ENCODE measurements at places on chromosomes 2 and 18. TPM values are rescaled to one million over a fixed set of nuclear protein-coding genes. Genes with fewer than 3 reads are reported as not detected.

KCNJ13 gene
- total RNA-seq: not detected

PLGLB2 gene
- total RNA-seq: 1.3 TPM

C2orf15 gene
- total RNA-seq: not detected

SH3BP4 gene
- total RNA-seq: 27.0 TPM

GRCh38 chr2:171095014-171095582 lies 65.6 kb downstream of the TLK1 start:
- no peak for DNase-seq

DNA sequence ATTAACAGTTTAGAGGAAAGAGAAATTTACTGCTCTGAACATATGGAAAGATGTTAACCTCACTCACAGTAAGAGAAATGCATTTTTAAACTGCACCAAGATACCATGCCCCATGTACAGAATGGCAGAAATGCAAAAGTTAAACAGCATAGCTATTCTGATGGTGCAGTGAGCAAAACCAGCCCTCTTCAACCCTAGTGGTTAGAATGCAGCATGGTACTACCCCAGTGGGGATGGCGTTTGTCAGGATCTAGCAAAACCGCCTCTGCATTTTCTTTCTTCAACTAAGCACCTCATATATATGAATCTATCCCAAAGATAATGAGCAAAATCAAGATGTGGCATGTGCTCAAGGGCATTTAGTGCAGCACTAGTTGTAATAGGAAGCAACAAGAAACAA lies 98.0 kb downstream of the MGAT5 start:
- DNase-seq: no peak

DNA sequence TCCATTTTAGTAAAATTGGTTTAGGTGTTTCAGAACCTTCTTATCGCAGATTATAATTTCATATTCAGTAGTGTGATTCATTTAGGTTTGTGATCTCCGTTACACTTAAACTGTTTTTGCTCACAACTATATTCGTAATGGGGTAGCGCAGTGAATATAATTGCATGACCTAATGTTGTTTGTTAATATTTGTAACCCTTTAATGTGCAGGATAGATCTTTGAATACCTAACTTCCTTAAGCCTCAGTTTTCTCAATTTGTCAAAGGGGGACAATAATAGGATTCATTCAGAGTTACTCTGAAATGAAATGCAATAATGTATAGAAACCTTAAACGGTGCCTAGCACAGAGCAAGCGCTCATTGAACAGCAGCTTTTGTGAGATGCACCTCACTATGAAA lies 558 bp upstream of the ZDBF2 start:
- DNase-seq: no peak

- DNase-seq: no peak
Observed at GRCh38 chr2:6372317-6372901, 493.3 kb downstream of the CMPK2 start.

DNA sequence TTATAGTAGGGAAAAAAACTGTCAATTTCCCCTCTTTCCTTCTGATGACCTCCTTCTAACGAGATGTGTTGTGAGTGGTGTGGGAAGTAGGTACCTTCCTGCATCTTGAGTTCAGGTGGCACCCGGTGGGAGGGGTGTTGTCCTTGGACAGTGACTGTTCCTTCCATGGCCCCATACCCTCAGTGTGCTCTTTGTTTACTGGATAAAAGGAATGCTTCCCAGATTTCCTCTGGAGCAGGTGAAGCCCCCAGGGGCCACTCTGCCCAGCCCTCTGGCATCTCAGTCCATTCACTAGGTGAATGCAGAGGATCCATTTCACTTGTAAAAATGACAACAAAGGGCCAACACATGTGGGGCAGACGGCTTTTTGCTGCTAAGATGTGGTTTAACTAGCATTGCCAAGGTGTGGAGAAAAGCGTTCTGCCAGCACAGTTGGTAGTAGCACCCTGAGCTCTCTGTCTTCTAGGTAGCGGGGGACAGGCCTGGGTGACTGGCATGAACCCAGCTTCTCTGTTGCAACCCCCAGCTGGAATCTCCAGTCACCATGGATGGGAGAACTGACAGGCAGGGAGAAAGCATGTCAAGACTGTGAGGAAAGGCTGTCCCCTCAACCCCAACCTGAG lies 6.9 kb downstream of the GDF7 start:
- DNase-seq: no peak

DNA sequence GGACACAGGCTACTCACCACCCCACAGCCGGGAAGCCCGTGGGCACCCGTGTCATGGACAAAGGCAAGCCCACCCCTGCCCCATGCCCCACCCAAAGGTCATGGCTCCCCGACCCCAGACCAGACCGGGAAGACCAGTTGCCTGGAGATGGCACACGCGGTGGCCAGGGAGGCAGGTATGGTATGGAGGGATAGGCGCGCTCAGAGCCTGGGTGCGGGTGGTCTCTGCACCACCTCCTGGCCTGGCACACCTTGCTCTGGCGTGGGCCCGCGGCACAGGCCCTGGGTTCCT lies 51.2 kb downstream of the BIN1 start:
- DNase-seq: no peak

DNA sequence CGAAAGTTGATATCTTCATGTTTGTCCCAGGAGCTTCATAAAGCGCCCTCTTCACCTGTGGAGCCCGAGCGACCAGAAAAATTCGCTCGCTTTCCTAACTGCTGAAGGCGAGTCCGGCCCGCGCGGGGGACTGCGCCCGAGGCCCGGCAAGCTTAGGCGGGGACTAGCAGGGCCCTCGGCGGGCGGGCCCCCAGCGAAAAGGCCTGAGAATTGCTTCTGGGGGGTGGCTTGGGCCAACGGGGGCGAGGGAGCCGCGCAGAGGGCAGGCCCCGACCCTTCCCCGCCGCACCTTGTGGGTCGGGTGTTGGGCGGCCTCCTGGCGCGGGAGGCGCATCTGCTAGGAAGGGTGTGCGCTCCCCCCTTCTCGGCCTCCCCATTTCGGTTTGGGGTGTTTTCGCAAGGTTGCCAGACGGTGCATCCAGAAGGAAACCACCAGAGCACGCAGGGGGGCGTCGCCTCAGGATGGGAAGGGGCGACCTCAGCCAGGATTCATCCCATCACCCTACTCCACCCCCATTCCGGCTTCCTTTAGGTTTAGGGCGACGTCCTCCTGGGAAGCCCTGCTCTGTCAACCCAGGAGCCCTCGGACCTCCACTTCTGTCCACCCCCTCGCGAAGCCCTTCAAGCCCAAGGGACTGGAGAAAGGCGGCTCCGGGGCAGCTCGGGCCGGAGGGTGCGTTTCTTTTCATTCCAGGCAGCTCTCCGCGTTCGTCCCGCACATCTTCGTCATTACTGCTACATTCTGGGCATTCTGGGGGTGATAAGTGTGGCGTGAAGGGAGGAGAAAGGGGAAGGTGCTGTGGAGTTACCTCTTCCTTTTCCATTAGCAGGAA lies 9.1 kb downstream of the SP9 start:
- DNase-seq: no peak

- DNase-seq: no peak
Observed at GRCh38 chr2:151374436-151374835, 17.0 kb downstream of the TNFAIP6 start.

GRCh38 chr2:96336104-96336775 lies 674 bp downstream of the NCAPH start:
- no peak for DNase-seq

All from left cardiac atrium (tissue), 4 donors.